ENCODE measurements at places on chromosomes 7 and 10.

- DNase-seq, result no peak
Measured at GRCh38 chr7:25895792-25896171, 256.2 kb upstream of the NFE2L3 start.

GRCh38 chr7:143407287-143408251 lies 1.1 kb downstream of the EPHA1 start:
- DNase-seq, result no peak

- DNase-seq, result no peak
Measured at GRCh38 chr10:121497513-121498470, 100.5 kb downstream of the FGFR2 start.

- no peak for DNase-seq
Measured at GRCh38 chr7:74023786-74024185, 4.2 kb upstream of the ELN start.

GRCh38 chr10:14453593-14453992 lies 122.9 kb upstream of the FRMD4A start:
- no peak for DNase-seq

GRCh38 chr10:72079356-72079755 lies 9.0 kb downstream of the SPOCK2 start:
- DNase-seq, result peak; percentile 62

DNA sequence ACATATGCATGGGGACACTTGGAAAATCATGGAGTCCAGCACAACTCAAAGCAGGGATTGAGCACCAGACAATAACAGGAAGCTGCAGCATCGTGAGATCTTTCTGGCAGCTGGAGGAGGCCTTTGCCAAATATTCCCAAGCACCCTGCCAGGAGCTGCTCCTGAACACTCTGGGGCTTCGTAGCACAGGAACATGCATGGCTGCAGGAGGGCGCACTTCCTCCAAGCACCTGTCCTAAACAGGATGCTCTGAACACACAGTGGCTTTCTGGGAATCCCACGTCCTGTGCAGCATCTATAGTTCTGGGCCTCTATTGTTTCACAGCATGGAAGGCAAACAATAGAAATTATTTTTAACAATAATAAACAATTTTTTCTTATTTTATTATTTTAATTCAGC lies 4.1 kb downstream of the ABLIM1 start:
- no peak for DNase-seq

DNA sequence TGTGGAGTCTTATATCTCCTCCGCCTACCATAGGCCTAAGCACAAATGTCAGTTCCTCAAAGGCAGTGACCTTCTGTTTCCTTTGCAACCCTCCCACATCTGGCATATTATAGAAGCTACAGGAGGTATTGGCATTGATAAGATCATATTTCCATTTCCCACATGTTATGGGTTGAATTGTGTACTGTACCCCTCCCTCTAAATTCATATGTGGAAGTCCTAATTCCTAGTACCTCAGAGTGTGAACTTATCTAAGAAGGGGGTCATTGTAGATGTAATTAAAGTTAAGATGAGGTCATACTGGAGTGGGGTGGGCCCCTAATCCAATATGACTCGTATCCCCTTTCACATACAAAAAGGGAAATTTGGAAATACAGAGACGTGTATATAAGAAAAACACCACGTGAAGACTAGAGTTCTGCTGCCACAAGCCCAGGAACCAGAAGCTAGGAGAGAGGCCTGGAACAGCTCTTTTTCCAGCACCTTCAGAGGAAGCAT lies 6.1 kb upstream of the LAMB4 start:
- DNase-seq, result no peak

DNA sequence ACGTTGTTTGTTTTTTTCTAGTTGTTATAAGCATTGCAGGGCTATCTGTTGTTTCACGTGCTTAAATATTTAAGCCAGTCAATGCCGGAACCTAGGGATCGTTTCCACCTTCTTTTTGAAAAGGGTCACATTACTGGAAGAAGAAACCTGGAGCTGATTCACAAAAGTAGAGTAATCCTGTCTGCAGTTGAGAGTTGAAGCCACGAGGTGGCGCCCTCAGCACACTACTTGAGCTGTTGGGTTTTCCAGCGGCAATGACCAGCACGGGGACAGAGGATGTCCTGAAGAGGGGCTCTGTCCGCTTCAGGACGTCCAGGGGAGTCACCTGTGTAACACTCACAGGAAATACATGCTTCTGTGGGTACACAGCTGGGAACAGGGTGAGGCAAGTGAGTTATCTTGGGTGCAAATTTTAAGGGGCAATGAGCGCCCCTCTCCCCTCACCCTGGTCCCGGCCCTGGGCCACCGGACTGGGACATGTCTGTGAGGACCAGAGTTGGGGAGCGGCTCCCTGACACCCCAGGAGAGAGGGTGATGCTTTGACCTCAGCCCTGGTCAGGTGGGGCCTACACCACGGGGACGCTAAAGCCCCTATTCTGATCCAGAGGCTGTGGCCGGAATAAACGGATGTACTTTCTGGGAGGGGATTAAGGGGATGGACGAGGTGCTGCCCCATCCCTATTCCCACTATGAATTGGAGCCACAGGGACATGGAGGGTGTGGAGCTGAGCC lies 26.3 kb upstream of the WDFY4 start:
- DNase-seq, result peak; percentile 41

- DNase-seq, result no peak
Measured at GRCh38 chr7:1964913-1965578, 267.7 kb downstream of the MAD1L1 start.

DNA sequence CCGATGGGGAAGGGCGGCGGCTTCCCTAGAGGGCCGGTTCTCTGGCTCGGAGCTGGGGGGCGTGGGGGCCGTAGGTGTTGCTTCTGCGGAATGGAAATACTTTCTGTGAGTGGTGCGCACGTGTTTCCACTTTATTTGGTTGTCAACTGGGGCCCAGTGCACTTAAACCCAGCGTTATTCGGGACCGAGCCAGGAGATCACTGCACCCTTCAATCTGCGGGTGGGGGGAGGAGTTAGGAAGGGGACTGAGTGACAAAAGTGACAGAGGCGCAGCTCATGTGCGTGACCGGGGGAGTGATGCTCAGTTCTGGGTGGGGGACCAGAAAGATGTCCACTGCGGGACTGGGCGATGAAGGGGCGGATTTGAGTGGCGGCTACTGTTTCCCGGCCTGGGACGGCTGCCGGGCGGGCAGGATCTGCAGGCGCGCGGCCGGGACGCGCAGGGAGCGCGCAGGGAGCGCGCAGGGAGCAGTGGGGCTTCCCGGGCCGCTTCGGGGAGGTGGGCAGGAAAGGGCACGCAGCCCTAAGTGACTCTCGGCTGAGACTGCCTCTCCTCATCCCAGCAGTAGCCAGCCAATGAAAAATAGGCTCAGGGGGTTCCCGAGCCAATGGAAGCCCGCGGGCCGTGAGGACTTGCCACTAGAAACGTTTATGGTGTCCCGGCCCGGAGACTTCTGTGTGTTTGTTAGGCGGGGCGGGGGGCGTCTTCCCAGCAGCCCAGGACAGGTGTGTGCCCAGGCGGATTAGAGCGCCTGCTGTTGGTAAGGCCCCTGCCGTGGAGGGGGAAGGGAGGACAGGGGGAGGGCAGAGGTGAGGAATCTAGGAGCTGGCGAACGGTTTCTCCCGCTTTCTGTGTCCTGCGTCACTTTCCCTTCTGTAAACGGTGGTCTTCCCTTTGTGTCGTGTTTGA lies 54.3 kb upstream of the KDM7A start:
- DNase-seq, result peak; percentile 36

DNA sequence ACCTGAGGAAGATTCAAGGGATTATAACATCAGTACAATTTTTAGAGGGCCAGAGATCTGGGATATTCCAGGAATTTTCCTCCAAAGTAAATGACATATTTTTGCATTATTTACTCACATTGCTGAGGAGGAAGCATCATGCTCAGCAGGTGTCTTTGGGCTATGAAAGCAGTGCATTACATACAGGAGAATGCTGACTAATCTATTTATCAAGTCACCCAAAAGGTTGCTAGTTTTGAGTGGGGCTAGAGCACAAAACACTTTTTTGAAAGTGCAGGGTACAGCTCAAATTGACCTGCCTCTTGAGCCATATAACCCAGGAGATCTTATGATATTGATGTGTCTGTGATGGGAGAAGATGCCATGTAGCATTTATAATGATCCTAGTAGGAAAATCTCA lies 603.1 kb downstream of the POM121L12 start:
- no peak for DNase-seq

DNA sequence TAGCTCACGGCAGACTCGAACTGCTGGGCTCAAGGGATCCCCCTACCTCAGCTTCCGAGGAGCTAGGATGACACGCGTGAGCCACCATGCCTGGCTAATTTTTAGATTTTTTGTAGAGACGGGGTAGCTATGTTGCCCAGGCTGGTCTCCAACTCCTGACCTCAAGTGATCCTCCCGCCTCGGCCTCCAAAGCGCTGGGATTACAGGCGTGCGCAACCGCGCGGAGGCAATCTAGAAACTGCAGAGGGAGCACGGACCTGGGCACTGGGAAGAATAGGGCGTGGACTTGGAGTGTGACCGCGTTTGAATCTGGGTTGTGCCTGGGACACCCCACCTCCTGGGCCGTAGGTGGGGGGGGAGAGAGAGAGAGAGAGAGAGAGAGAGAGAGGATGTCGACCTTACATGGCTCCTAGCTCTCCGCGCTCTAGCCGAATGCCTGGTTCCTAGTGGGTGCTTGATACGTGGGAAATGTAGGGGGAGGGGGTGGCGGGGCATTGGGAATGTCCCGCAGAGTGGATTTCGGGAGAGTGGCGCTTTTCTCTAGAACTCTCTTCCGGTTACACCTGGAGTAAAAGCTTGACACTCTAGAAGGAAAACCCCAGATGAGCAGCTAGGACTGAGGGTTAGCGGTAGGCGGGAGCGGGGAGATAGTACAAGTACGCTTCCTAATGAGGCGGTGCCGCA lies 1.2 kb upstream of the MAP3K8 start:
- DNase-seq, result no peak

DNA sequence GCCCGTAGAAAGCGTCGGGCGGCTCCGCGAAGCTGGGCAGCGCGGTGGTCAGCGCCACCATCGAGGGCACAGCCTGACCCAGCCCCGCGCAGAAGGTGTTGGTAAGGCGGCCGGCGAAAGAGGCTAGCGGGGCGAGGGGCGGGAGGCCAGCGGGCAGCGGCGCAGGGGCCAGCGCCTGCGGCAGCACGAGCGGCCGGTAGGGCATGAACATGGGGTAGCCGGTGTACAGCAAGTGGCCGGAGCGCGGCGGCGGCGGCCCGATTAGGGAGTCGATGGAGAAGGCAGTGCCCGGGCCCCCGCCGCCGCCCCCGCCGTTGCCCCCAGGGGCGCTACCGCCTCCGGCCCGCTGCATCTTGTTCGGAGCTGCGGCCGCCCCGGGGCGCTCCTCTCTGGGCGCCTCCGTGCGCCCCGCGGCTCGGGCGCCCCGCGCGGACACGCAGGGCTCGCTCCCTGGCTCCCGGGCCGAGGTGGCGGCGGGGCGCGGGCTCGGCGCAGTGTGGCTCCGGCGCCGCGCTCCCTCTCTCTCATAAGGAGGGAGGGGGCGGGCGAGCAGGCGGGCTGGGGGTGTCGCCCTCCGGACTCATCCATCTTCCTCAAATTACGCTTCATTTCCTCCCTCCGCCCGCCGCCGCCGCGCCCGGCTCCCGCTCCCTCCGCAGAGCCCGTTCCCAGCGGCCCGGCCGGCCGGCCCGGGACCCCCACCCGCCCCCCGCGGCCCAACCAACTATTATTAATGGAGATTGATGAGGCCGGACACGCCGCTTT lies at the start of gene GBX1:
Gene GBX1, minus strand, starts transcription at position 498 of the 765 bp plus-strand sequence. Its CDS starts 146 bp downstream, at position 352.
- DNase-seq, result no peak

DNA sequence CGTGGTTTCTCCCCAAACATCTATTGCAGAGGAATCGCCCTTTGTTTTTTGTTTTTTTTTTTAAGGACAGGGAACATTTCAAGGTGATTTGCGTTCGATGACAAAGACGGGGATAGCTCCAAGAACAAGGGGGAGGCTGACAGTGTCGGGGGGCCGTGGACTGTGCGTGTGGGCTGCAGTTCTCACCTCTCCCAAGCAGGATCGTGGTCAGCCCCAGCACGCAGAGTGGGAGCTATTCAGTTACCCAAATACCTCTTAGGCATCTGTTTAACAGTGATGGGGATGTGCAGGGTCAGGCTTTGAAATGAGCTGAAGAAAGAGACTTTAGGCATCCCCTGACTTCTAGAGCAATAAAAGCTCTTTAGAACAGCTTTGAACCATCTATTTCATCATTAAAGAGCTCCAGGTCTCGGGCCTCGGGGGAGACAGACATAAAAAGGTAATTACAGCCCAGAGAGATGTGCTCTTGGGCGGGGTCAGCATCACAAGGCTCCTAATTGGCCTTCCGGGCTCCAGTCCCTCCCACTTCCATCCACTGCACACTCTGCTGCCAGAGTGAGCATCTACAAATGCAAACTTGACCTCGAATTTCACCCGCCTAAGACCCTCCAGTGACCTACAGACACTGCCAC lies 97.3 kb downstream of the MYL10 start:
- no peak for DNase-seq

GRCh38 chr7:44375236-44375699 lies 49.9 kb upstream of the CAMK2B start:
- DNase-seq, result no peak

DNA sequence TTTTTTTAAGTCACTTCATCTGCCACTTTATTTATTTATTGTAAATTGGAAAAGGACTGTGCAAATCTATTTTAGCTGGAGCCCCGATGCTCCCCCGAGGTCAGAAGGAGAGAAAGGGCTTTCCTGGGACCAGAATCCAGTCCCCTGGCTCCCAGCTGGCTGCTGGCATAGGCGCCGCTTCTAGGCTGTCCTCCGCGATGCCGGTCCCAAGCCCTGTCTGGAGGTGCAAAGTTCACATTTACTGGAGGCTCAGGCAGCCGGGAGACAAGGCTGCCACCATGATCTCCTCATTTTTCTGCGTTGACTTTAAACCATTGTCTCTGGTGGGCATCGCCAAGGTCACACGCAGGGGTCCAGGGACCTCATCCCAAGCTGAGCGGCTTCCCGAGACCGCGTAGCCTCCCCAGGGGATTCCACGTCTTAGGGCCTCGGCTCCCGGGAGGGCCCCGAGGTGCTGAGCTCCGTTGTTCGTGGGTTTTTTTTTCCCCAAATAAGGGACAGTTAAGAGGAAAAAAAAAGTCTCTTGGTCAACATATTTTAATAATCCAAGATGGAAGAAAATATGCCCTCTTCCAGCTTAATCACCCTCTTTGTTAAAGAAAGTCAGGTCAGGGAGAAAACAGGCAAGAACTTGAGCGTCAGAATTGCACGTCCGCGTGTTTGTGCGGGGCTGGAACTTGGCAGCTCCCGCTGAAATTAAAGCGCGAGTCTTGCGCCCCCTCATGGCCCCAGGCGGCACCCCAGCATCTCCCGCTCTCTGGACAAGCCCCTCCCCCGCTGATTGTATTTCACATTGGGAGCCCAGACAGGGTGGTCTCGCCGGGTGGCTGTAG lies 11.9 kb downstream of the RGR start:
- peak; percentile 14 for DNase-seq

- DNase-seq, result no peak
Measured at GRCh38 chr7:132825932-132826835, 249.9 kb upstream of the PLXNA4 start.

- no peak for DNase-seq
Measured at GRCh38 chr7:29304756-29305155, 110.2 kb downstream of the CHN2 start.

DNA sequence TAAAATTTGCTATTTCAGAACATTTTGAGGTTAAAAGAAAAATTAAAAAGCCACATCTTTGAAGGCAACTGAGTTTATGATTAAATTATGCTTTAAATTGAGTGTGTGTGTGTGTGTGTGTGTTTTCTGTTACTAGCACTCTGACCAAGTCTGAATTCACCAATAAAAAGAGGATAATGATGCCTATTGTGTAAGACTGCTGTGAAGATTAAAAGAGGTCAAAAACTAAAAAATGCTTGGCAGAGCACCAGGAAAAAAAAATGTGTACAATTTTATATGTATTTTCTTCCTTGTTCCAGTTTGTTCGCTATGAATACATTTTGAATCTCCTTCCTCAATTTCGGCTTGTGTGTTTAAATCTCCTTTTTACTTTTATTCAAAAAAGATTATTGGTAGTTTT lies 316.6 kb upstream of the MAGI2 start:
- DNase-seq, result no peak
